ENCODE measurements at places on chromosomes 1 and 21.

GRCh38 chr1:230745071-230745470 lies 2.1 kb upstream of the CAPN9 start:
- DNase-seq, result no peak

- no peak for DNase-seq
These were observed 261.9 kb downstream of the RYR2 start for GRCh38 chr1:237303929-237304328.

DNA sequence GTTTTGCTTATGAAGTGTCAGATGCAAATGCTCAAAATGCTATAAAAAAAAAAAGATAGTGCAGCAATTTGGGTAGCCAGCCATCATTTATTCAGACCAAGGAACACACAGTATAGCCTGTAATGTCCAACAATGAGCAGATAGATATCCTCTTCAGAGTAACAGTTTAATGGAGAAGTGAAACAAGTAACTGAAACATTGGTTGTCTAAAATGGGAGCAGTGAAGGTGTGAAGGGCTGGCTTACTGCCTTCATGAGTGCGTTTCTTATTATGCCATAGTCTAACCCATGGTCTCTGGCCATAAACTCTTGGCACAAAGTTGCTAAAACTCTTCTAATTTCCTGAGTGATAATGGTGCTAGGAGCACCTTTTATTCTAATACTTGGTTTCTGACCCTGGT lies 11.4 kb downstream of the RGS5 start:
- DNase-seq, result no peak

DNA sequence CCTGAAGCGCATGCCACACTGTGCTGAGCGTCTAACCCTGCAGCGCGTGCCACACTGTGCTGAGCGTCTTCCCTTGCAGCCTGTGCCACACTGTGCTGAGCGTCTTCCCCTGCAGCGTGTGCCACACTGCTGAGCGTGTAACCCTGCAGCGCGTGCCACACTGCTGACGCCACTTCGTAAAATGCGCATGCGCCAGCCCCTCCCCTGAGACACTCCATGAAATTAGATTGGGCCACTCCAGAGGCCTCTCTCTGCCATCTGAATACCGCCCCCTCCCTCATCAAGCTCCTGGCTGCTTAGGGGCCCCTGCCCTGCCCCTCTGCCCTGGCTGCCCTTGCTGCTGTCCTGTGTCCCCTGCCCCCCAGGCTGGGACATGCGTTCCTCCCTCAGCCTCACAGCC lies 84.8 kb downstream of the POFUT2 start:
- no peak for DNase-seq

DNA sequence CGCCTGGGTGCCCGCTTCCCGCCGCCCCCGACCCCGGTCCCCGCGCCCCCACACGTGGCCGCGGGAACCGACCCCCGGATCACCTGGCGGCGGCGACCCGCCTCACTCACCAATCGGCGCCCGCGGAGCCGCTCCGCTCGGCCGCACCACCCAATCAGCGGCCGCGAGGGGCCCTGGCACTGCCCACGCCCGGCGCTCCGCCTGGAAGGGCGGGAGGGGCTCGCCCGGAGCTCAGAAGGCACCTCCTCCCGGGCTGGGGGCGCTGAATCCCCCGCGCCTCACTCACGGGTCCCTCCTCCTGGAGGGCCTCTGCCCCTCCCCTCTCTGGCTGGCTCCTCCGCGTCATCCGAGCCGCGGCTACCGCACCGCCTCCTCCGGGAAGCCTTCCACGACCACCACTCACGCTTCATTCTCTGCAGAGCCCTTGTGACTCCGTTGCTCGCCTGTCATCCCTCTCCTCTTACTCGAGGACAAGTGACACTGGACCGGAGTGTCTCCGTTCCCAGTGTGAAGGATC lies 374 bp downstream of the SH2D5 start:
- peak; percentile 76 for DNase-seq

- no peak for DNase-seq
These were observed 10.4 kb downstream of the IFI44L start for GRCh38 chr1:78630600-78630999.

- no peak for DNase-seq
These were observed 225.0 kb upstream of the PRMT6 start for GRCh38 chr1:106831511-106831910.

DNA sequence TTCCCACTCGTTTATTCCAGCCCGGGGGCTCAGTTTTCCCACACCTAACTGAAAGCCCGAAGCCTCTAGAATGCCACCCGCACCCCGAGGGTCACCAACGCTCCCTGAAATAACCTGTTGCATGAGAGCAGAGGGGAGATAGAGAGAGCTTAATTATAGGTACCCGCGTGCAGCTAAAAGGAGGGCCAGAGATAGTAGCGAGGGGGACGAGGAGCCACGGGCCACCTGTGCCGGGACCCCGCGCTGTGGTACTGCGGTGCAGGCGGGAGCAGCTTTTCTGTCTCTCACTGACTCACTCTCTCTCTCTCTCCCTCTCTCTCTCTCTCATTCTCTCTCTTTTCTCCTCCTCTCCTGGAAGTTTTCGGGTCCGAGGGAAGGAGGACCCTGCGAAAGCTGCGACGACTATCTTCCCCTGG lies 716 bp downstream of the OLIG2 start:
- no peak for DNase-seq

DNA sequence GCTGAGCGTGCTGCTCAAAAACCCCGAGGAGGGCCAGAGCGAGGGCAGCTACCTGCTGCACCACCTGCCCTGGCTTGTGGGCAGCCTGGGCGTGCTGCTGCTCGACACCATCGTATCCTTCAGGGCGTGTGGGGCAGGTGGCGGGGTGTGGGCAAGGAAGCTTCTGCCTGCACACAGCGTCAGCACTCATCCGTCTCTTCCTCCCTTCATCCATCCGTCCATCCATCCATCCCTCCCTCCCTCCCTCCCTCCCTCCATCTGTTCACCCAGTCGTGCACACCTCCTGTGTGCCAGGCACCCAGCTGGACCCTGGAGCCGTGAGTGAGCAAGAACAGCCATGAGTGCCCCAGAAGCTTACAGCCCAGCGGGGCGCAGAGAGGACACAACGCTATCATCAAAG lies 15.2 kb downstream of the SLC66A1 start:
- DNase-seq, result no peak

DNA sequence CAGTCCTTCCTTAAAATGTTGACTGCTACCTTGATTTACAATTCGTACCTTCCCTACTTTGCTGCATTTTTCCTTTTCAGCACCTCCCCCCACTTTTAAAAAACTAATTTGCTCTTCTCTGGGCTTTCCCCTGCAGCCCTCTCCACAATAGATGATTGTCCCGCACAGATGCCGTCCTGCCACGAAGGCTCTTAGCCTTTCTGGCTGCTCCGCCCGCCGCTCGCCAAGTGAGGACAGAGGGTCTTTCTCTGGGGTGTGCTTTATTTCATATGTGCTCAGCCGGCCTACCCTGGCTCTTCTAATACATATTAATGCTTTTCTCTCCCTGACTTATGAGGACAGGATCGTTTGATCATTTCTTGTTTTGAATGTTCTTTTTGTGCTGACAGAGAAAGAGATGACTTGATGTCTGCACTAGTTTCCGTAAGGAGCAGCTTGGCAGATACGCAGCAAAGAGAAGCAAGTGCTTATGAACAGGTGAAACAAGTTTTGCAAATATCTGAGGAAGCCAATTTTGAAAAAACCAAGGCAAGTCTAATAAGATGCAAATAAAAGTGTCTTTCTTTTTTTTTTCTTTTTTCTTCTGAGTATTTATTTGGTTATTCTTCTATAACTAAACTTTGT lies 60.6 kb downstream of the SDCCAG8 start:
- no peak for DNase-seq

DNA sequence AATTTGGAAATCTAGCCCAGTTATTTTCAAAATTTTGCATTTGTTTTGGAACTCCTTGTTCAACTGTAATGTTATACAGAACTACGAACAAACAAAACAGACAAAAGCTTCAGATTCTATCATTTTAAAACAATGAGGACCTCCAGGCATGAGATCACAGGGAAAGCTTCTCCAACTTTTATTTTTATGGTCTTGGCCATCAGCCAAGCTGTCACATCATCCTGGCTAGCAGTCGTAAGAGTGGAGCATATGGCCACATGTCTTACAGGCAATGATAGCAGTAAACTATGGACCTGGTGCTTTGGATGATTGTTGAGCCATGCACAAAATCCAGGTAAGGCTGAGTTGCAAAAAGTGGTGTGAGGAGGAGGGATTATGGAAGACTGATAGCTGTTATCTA lies 299.6 kb downstream of the LMX1A start:
- DNase-seq, result no peak

- no peak for DNase-seq
These were observed 114.6 kb downstream of the MRPS6 start for GRCh38 chr21:34187935-34188334.

GRCh38 chr1:51998701-51999100 lies 8.2 kb upstream of the RAB3B start:
- no peak for DNase-seq

- DNase-seq, result no peak
These were observed 665.0 kb downstream of the SMYD3 start for GRCh38 chr1:245842106-245842505.

- no peak for DNase-seq
These were observed 437.7 kb upstream of the OLFM3 start for GRCh38 chr1:102434421-102434820.

GRCh38 chr1:33180911-33181890 lies 642 bp downstream of the TRIM62 start:
- peak; percentile 64 for DNase-seq

GRCh38 chr1:98662356-98662670 lies 792 bp downstream of the SNX7 start:
- DNase-seq, result no peak

Measured in CD8-positive, alpha-beta T cell (primary cell).